ENCODE measurements at places on chromosomes 5 and 9.

GRCh38 chr9:23643656-23644258 is 182.3 kb downstream of the ELAVL2 start:
- no peak for DNase-seq

GRCh38 chr5:39106322-39106721 is 32.1 kb upstream of the RICTOR start:
- no peak for DNase-seq

DNA sequence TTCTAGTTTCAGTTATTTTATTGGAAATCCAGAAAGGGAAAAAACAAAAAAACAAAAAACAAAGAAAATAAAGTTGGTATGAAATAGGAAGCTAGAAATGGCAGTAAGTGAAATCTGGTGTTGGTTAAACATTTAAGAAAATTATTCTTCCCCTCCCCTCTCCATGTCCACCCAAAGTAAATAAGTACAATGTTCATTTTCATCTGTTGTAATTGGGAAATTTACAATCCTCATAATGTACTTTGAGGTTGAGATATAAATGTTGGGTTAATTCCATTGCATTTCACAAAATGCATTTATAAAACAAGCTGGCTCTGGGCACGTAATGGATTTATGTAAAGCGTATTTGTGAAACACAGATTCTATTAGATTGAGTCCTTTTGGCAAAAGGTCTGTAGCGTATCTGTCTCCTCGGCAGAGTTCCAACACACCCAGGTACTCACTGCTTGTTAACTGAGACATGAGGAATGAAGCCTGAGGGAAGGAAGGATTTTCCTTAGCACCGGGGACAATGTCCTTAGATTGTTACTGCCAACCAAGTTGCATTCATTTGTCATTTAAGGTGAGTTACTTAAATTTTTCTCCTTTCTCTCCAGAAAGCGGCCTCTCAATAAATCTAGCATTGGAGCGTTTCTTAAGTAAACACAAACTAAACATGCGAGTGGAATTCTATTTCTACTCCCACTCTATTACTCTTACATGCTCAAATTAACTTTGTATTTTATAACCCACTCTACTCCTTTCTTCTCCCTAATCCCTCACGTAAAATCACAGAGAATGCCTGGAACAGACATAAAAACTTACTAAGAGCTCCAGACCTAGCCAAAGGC is 912.3 kb upstream of the WWC1 start:
- DNase-seq: no peak

DNA sequence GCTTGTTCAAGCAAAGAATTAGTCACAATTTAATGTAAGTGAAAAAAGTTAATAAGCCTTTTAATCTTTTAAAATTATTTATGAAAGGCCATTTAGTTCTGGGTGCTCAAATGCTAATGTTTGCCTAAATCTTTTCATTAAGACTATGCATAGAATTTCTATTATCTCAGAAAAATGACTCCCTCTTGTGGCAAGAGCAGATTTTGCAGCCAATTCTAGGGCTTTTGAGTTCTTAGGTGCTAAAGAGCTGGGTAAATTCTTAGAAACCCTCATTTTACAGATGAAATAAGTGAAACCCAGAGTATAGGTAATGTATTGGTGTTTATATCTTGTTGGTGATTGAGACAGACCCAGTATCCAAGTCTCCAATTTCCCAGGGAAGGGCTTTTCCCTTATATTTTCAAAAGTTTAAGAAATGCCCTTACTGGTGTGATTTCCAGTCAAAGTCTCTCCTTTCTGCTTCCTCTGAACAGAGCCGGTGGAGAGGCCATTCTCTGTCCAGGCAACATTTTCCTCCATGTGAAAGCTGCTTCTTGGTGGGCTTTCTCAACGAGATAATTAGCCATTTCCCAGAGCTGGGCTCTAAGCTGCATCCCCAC is 24.1 kb upstream of the PCSK5 start:
- DNase-seq: peak; percentile 47

- no peak for DNase-seq
These were observed 795.6 kb downstream of the PTPRD start for GRCh38 chr9:9817176-9817575.

- DNase-seq: no peak
These were observed 260.1 kb upstream of the RGMB start for GRCh38 chr5:98513380-98513779.

DNA sequence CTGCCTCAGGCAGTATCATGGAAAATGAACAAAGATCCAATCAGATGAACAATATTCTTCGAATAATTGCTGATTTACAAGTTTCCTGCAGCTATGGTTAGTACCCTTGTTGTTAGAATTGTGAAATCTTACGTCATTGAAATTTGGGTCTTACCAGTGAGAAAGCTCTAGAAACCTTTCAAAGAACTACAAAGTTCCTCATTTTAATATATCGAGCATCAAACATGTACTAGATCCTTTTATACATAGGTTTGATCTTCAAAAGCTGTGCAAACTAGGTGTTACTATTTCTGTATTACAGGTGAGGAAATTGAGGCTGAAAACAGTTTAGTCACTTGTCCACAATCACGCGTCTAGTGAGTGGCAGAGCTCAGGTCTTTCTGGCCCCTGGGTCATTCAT is 43.7 kb upstream of the ANGPTL2 start:
- no peak for DNase-seq

DNA sequence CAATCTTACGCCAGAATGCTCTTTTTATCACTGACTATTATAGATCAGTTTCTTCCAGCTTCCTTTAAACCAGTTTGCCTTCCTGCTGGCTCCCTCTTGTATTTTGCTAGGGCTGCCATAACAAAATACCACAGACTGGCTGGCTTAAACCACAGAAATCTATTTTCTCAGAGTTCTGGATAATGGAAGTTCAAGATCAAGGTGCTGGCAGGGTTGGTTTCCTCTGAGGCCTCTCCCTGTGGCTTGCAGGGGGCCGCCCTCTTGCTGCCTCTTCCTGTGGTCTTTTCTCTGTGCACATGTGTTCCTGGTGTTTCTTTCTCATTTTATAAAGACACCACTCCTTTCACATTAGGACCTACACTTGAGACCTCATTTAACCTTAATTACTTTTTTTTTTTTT is 6.8 kb upstream of the FXN start:
- peak; percentile 37 for DNase-seq

DNA sequence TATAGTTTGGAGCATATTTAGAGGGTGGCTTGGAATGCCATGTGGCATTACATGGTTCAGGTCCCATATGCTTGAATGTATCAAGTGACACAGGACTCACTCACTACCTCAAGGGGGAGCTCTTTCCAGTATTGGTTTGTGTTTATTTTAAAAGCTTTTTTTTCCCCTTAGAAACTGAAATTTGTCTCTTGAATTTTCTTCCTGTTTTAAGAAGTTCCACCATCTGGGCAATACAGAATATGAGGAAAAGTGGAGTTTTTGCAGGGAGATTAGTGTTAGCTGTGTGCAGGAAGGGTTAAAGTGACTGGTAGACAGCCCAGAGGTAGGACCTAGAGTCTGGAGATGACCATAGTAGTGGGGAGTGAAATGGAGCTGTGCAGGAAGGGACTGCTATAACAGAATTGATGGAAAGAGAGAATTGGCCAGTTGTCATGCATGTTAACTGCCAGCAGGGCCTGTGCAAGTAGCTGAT is 36.6 kb downstream of the CTNNA1 start:
- DNase-seq: peak; percentile 23

- DNase-seq: no peak
These were observed 153.5 kb downstream of the CDH6 start for GRCh38 chr5:31346896-31347551.

DNA sequence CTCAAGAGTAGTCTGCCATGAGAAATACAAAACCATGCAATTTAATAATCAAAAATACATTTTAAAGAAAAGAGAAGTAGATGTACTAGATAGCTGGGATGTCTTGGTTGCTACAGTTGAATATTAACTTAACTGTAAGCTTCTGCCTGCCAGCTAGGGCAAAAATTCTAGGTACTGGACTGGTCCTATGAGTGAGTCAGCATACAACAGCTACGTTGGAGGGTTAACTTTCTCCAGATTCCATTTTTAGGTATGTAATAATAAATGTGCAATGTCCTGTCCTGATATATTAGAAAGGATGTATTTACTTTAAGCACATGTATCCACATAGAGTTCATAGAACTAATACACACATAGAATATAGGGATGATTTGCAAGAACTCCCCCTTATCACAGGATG is 230.1 kb downstream of the CAAP1 start:
- DNase-seq: no peak

- no peak for DNase-seq
These were observed 96.8 kb downstream of the ANKRD18B start for GRCh38 chr9:33620738-33621439.

DNA sequence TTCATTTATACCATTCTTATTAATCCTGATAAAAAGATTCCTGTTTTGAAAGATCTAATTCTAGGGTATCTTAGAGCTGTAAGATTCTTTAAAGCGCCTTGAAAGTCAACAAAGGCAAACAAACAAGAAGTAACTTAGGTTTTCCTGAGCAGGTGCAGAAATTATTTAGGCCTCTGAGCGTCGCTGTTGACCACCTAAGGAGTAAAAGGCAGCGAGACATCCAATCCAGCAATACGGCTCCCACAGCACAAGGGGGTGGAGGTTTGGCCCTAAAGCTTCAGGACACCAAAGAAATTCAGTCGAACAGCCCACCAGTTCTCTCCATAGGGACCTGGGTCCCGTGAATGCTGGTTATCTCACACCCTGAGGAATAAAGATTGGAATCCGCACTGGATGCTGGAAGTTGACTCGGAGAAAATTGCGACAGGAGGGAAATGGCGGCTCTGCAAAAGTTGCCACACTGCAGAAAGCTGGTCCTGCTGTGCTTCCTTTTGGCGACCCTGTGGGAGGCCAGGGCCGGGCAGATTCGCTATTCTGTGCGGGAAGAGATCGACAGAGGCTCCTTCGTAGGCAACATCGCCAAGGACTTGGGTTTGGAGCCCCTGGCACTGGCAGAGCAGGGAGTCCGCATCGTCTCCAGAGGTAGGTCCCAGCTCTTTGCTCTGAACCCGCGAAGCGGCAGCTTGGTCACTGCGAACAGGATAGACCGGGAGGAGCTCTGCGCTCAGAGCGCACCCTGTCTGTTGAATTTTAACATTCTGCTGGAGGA is at the start of gene PCDHGA2:
Gene PCDHGA2, plus strand, starts transcription at position 223 of the 769 bp plus-strand sequence.
- no peak for DNase-seq

DNA sequence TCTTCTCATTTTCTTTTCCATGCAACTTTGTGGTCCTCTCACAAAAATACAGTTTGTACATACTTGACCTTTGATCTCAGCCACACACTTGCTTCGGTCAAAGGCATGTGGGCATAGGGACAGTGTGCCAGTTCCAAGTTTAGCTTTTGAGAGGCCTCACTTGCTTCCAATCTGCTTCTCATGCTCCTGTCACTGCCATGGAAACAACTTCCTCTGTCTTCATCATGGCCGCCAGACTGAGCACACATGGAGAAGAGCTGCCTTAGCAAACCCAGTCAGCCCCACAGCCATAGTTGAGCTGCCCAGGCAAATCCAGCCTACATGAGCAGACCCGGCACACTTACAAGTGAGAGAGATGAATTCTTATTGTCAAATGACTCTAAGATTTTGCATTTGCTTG is 138.2 kb upstream of the TUSC1 start:
- no peak for DNase-seq

DNA sequence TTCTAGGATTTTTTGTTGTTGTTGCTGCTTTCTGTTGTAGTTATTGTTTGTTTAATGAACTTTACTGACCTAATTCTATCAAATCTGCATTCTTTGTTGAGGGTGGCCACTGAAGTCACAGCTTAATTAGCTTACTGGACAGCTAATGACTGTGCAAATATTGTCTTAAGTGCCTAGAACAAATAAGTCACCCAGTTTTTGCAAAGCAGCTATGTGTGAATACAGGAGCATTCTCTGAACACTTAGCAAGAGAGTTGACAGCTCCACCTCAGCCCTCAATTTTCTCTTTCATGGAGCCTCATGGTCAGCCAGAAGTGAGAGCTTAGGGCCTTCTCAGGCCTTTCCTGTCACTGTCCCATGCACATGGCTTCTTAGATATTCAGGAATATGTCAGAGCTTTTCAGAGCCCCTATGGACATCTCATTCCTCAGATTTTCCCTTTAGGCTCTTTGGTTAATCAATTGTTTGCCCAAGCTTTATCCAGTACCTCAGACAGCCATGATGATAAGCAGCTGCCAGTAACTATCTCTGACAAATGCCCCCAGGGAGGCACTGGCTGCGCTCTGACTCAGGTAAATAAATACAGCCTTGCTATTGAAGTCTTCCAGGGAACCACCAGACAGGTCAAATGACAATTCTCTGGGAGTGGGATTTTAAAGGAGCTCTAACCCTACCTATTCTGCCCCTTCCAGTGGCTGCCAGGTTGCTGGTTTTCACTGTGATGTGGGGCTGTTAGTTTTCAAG is 241.4 kb upstream of the IL12B start:
- no peak for DNase-seq

DNA sequence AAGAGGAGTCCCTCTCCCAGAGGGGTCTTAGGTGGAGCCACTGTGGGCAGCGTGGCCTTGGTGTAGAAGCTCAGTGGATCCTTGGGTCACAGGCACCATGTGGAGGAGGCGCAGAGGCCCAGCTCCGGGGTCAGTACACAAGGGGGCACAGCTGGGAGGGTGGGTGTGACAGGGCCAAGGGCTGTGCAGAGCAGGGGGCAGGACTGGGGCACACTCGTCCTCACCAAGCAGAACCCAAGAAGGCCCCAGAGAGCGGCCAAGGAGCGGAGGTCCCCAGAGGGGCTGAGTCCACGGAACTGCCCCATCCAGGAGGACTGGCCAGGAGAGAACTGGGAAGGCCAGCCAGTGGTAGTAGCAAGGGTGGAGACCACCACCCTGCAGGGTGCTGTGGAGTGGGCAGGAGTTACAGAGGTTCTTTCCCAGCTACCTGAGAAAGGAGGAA is 2.5 kb upstream of the LPCAT1 start:
- DNase-seq: no peak

DNA sequence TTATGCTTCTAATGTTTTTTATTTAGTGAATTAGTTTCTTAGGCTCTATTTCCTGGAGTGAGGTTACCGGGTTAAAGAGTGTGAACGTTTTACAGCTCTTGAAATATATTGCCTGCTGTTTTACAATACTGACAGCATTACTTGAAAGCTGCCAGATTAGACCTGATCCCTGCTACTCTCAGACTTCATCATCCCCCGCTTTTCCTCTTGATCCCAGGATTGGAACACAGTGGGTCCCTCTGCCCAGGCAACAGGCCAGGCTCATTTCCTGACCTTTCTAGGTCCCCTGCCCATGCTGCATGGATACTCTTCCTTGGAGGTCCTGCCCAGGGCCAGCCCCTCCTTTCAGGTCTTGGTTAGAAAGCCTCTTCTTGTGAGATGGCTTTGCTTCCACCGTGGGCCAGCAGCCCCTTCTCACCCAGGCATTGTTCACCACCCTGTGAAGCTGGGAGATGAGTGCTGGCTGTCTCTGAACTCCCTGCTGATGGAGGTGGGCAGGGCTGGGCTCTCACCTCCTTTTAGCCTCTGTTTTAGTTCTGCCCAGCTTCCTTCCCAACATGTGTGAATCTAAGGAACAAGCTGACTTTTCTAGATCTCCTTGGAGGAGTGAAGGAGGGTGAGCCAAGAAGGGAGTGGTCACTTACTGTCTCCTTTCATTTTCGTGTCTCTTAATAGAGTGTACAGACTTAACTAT is 15.5 kb upstream of the FAM120AOS start:
- no peak for DNase-seq

- DNase-seq: no peak
These were observed 6.6 kb upstream of the AHRR start for GRCh38 chr5:314676-315487.

Data from CD4-positive, alpha-beta T cell treated with Interleukin-4 for 4 hours (primary cell).